ENCODE measurements at places on chromosomes 1 and 21.

- DNase-seq: no peak
Observed at GRCh38 chr21:15144026-15144425, 79.2 kb upstream of the NRIP1 start.

GRCh38 chr1:157580179-157580827, 17.6 kb downstream of the FCRL4 start:
- no peak for DNase-seq

GRCh38 chr1:53324321-53324720, 3.5 kb downstream of the LRP8 start:
- no peak for DNase-seq

- no peak for DNase-seq
Observed at GRCh38 chr1:41222496-41222895, 19.6 kb downstream of the SCMH1 start.

DNA sequence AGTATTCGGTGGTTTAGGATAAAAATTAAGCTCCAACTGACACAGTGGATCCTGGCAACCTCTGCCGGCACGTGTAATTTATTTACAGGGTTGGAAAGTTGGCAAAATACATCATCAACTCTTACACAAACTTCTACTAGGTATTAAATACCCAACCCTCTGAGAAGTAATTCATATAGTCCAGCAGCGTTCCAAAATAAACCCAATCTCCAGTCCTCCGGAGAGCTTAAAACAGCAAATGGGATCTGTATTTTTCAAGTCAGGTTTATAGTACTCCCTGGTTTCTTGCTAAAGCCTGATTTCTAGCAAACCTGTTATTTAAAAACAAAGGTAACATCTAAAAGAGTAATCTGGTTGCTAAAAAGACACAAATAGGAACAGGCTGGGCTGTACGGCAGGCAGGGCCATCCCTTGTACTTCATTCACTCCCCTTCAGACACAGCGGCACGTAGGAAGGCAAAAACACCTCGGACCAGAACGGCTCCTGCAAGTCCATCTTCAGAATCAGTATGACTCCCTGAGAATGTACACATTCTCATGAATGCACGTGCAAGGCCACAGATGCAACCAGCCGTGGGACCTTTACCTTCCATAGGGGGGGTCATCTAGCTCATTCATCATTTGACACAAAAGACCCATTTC, 8.6 kb downstream of the GLIS1 start:
- no peak for DNase-seq

- no peak for DNase-seq
Observed at GRCh38 chr1:198700396-198700795, 61.6 kb downstream of the PTPRC start.

- DNase-seq: no peak
Observed at GRCh38 chr1:87903242-87903641, 574.6 kb downstream of the LMO4 start.

- DNase-seq: no peak
Observed at GRCh38 chr1:173616859-173617258, 14.0 kb upstream of the SLC9C2 start.

- no peak for DNase-seq
Observed at GRCh38 chr1:182985876-182986275, 32.9 kb upstream of the SHCBP1L start.

GRCh38 chr1:32695098-32695904, 7.3 kb downstream of the SYNC start:
- no peak for DNase-seq

- no peak for DNase-seq
Observed at GRCh38 chr1:90510143-90510542, 207.0 kb downstream of the BARHL2 start.

DNA sequence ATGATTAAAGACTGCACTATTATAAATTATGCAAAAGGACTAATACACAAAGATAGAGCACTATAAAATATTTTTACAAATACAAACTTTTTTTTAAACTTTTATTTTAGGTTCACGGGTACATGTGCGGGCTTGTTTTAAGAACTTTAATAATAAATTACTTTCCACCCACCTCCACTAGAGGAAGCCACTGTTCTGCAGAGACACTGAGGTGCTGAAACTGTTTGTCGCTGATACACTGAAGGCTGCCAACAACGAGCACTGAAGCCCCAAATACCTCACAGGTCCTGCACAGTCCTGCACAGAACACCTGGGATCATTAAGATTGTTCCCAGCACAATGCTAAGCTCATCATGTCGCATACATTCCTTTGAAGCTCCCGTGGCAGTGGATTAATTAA, 19.9 kb downstream of the COA6 start:
- no peak for DNase-seq
